8988T (cell line): ENCODE measurements at places on chromosomes 6 and 20.

- no peak for DNase-seq
Observed at GRCh38 chr6:169250660-169251059, 3.0 kb downstream of the THBS2 start.

- DNase-seq, result no peak
Observed at GRCh38 chr6:1482381-1483166, 93.2 kb downstream of the FOXF2 start.

GRCh38 chr6:136654086-136654485 lies 103.9 kb upstream of the MAP7 start:
- DNase-seq, result no peak

DNA sequence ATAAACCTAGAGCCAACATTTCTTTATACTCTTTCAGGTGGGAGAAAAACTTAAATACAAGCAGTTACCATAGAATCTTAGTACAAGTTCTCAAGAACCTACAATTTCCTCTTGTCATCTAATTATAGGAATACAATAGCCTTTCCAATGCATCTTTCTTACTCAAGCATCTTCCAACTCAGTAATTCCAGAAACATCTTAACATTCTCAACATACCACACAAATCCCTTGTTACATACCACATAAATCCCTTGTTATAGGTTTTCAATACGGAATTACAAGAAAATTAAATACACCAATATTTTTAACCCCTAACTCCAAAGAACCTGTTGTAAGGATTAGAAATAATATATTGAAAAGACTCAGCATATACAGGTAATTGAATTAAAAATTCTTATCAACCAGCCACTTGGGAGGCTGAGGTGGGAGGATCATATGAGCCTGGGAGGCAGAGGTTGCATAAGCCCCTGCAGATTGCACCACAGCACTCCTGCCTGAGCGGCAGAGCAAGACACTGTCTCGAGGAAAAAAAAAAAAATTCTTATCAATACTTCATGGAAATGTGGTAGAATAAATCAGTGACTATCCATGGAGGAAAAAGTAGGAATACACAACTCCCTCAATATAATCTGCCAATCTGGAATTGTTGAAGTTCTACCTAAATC lies 127.5 kb upstream of the CCDC28A start:
- DNase-seq, result no peak

GRCh38 chr20:3592931-3593330 lies 70.3 kb downstream of the GFRA4 start:
- no peak for DNase-seq

DNA sequence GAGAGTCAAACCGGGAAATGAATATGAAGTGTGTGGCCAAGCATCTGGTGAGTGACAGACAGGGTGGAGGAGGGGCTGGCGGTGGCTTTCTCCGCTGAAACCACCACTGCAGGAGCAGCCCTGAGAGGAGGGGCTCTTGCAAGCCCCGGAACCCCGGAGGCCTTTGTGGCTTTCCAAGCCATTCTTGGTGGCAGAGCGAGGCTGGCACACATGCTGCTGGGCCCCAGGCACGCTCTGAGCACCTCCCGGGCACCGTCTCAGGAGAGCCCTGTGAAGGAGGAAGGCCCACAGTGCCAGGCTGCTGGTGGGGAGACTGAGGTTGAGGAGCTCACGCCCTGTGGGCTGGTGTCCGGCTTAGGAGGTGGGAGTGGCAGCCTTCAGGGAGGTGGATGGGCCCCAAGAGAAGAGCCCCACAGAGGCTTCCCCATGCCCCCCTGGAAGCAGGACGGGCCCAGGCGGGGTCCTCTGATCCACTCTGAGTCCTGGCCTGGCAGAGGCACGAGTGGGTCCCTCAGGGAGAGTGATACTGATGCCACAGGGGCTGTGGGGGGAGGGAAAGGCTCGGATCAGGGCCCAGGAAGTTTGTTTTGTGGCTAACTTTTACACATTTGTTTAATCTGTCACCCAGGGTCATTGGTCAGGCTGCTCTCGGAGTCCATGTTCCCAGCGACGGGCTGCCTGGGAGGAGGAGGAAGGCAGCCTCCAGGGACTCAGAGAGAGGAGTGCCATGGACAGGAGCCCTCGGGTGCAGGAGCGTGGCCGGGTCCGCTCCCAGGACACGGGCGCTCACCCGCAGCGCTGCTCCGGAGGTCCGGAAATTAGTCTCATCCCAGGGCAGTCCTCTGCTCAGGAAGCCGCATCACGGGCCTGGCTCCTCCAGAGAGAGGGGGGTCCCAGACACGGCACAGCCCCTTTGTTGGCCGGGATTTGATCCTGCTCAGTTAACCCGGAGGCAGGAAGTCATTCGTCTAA lies 170.7 kb downstream of the ERMARD start:
- no peak for DNase-seq

DNA sequence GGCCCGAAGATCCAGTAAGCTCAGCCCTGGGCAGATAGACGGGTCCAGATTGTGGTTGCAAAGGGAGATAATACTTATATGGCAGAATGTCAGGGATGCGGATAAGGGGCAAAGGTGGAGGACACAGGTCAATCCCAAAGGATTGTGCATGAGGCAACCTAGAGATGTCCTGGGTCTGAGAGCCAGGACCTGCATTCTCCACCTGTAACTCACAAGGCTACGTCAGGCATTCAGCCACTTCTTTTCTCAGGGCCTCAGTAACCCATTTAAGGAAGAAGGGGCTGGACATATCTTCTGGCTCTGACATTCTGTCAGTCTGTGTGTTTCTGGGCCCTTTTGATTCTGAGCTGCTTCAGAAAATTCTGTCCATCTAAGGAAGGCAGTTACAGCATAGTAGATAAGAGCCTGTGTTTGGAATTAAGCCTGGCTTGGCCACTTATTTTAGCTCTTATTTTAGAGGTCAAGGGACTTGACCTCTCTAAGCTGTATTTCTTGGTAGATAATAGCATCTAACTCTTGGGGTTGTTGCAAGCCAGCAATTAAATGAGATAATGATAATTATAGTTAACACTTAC lies 40.2 kb downstream of the CNBD2 start:
- DNase-seq, result no peak

DNA sequence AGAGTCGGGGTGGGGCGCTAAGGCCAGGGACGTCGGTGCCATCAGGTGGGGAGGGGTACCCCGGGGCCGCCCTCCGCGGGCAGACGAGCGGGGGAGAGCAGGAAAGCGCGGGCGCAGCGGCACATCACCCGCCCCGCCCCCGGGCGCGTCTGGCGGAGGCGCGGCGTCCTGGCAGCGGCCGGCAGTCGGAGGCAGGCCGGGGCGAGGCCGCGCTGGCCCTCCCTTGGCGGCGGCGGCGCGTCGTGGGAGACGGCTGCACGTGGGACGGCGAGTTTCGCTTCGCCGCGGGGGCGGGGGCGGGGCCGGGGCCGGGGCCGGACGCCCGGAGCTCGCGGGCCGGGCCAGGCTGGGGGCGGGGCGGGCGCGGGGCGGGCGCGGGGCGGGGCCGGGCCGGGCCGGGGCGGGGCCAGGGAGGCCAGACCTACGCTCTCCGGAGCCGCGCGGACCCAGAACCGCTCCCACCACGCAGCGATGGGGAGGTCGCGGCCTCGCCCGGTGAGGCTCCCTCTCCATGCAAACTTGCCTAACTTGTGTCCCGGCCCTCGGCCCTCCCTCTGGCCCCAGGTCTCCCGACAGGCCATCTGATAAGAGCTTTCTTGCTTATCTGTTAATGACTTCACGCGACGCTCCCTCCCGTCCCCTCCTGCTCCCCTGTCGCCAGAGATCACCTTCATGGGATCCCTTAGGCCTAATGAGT lies 12.5 kb downstream of the ITPR3 start:
- peak; percentile 78 for DNase-seq
